ENCODE measurements at places on chromosomes 12 and 14.

DNA sequence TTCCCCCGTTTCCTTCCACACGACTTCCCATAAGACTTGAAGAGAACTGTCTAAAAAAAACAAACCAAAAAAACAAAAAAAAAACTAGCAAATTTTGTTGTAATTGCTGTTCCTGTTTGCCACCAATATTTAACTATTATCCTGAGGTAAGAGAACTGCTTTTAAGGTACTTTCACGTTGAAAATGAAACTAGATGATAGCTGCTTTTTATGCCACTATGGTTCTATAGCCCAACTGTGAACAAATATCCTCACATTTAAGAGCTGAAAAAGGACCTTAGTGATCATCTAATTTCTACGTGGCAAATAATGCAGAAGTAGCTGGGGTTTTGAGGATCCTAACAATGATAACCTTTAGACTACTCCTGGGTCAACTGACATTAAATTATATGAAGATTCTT, 98.6 kb downstream of the TAOK3 start:
- DNase-seq: no peak

DNA sequence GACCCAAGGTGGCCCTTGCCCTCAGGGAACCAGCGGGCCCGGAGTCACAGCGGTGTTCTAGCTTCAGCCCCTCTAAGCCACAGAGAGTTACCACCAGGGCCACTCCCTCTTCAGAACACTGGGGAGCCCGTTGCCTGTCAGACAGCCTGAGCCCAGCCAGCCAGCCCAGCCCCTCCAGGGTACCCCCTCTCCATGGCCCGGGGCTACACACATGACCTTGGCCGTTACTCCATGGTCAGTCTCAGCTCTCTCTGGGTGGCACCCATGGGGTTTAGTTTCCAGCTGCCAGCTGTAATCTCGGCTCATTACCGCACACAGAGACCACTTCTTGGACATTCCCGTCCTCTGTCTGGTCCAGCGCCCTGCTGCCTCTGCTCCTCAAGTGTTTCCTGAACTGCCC, 35.0 kb downstream of the PPP2R5C start:
- no peak for DNase-seq

GRCh38 chr14:69953266-69953915, 74.2 kb downstream of the SMOC1 start:
- no peak for DNase-seq

DNA sequence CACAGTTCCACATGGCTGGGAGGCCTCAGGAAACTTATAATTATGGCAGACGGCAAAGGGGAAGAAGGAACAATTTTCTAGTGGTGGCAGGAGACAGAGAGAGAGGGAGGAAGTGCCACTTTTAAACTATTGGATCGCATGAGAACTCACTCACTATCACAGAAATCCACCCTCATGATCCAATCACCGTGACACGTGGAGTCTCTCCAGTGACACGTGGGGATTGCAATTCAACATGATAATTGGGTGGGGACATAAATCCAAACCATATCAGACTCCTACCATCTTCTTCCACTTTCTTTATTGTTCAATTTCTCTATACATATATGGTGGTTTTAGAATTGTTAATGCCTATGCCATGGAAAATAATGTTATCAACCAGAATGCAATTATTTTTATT, 103.7 kb upstream of the SYT1 start:
- DNase-seq: no peak

DNA sequence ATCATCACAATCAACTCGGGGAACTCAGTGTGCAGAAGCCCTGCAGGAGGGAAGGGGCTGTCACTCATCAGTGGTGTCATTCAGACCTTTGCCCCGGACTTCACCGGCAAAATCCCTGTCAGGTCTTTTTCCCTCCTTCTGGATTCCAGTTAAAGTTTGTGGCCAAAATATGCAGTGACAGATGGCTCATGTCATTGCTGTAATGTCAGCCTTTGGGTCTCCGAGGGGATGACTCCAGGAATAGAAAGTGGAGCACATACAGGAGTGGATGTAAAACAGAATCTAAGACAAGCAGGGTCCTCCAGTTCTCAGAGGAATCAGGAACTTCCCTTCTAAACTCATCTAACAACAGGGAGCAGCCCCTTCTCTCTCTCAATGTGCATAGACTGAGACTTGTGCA, 130.3 kb upstream of the RASSF8 start:
- DNase-seq: no peak

GRCh38 chr12:51666696-51667095, 75.7 kb downstream of the SCN8A start:
- DNase-seq: no peak

DNA sequence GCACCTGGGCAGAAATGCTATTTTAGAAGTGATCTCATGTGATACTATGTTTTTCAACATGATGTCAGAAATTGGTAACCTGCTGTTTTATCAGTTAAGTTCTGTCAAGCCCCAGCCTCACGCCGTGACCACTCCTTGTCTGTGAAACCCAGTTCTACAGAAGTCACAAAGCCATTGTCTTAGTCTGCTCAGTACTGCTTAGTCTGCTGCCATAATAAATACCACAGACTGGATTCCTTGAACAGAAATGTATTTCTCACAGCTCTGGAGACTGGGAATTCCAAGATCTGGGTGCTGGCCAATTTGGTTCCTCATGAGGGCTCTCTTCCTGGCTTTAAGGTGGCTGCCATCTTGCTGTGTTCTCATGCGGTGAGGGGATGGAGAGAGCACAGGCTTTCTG, 176.9 kb downstream of the PRKCH start:
- no peak for DNase-seq

GRCh38 chr12:32516230-32516629, 116.9 kb downstream of the FGD4 start:
- no peak for DNase-seq

GRCh38 chr12:105206686-105207374, 29.1 kb downstream of the APPL2 start:
- no peak for DNase-seq

DNA sequence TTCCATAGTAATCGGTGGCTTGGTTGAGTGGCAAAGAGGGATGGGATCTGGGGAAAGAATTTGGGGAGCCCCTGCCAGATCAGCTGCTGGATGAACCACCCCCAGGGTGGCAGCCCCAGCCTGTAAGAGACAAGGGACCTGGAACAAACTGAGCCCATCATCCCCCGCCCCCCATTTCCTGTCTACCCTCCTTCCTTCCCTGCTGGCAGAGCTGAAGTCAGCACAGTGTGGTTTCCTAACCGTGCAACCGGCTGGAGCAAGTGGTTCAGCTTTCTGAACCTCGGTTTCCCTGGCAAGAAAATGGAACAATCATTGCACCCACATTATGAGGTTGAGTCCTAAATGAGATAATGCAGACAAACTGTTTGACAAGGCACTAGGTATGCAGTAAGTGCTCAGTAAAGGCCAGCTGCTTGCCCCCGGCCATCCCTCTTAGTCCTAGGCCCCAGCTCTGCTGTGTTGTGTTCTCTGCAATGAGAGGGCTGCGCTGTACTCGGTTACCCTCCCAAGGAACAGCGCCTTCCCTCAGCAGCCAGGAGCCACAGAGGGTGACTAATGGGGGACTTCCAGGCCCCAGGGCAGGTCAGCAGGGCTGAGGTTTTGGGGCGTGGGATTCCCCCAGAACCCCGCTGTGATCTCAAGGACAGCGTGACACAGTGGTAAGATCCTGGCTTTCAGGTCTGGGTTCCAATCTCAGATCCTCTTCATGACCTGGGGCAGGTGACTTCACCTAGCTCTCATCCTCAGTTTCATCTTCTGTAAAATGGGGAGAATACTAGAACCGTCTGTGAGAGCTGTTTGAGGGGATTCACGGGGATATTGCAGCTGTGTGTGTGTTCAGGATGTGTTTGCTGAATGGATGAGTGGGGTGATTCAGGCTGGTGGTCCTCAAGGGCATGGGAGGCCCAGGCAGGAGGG, 16.5 kb downstream of the SELPLG start:
- peak; percentile 71 for DNase-seq

DNA sequence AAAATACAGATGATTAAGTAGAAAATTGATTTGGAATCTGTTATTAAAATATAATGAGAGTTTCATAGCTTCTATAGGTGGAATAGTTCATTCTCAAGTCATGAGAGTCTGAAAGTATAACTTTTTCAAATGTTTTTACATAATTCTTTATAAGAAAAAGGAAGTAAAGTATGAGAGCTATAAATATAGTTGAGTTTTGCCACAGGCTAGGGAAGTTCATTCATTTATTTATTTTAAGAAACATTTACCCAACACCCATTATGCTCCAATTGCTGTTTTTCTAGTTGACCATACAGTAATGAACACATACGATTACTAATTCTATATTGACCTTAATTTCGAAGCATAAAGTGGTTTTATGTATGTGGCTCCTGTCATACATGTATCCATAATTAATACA, 24.8 kb downstream of the LRRIQ1 start:
- no peak for DNase-seq

GRCh38 chr14:97056086-97056485, 258.9 kb downstream of the VRK1 start:
- no peak for DNase-seq

DNA sequence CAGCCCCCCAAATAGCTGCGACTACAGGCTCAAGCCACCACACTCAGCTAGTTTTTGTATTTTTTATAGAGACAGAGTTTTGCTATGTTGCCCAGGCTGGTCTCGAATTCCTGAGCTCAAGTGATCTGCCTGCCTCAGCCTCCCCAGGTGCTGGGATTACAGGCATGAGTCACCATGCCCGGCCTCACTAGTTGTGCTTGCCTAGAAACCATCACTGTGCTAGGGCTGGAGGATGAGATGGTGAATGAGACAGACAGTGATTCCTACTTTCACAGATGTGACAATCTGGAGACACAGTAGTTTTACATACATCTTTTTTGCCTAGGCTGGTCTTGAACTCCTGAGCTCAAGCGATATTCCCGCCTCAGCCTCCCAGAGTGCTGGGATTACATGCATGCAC, 7.5 kb upstream of the MSI1 start:
- DNase-seq: no peak

DNA sequence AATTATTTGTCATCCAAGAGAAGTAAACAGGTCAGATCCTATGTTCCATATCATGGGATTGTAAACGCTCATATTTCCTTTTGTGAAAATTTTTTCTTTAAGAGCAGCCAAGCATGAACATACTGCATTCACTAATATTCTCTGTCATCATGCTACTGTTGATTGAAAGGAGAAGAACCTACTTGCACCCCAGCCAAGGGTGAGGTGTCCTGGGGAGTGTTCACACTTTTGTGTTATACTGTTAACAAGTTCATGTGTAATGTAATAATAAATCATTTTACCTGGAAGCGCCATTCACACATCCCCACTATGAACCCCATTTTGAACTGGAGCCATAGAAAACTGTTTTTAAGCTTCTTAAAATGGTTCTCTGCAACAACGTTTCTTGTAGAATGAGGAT, 53.6 kb downstream of the HMGA2 start:
- DNase-seq: no peak

All from activated T-helper 1 cell treated with anti-CD3 and anti-CD28 coated beads, Interleukin-2, amount 50 U/mL, for 16 hours (primary cell).